Foreskin fibroblast (primary cell): ENCODE measurements at places on chromosomes 3 and 15.

DNA sequence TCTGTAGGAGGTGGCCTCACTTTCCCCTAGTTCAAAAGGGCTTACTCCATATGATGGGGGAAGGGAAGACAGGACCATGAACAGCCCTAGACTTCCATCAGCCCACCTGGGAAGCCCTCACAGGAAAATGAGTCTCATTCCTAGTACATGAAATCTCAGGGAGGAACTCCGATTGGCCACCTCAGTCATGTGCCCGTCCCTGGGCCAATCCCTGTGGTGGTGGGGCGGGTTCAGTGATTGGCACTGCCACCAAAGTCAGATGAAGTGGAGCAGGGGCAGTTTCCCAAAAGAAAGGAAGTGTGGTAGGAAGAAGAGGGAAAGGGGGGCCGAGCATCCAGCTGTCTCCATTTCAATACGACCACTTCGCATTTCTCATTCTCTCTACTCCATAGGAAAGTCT is 25.9 kb upstream of the GP9 start:
- no peak for DNase-seq

GRCh38 chr3:8885536-8886316 is 77.5 kb downstream of the RAD18 start:
- no peak for DNase-seq

DNA sequence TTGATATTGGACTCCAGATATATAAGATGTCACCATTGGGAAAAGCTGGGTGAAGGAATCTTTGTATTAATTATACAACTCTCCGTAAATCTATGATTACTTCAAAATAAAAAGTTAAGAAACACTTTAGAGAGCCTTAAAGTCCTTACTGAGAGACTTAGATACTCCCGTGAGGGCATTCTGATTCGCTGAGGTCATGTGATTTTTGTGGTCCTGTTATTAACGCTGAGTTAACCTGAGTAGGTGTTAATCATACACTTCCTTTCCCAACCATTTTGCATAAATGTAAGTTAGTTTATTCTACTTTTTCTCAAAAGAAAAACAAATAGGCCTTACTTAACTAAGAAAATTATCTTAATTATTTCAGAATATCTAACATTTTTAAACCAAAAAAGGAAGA is 67.1 kb upstream of the LMOD3 start:
- DNase-seq, result no peak

- DNase-seq, result no peak
Measured at GRCh38 chr15:43867096-43867495, 40.3 kb downstream of the WDR76 start.

- no peak for DNase-seq
Measured at GRCh38 chr3:72761410-72761809, 86.8 kb downstream of the SHQ1 start.

DNA sequence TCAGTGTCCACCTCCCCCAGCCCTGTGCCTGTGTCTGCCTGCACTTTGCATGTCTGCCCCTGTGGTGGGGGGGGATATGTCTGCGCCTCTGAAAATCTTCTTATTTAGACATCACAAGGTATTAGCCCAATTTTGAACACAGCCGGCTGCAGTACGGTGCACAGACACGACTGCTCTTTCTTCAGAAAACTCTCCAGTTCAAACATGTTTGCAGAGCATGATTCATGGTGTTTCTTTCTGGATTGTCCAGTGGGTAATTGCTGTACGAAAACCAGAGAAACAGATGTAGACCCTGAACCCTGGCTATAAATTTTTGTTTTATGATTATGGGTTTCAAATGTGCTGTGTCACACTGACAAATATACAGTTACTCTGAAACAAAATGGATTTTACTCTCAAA is 3.4 kb upstream of the RARB start:
- DNase-seq, result peak; percentile 36

DNA sequence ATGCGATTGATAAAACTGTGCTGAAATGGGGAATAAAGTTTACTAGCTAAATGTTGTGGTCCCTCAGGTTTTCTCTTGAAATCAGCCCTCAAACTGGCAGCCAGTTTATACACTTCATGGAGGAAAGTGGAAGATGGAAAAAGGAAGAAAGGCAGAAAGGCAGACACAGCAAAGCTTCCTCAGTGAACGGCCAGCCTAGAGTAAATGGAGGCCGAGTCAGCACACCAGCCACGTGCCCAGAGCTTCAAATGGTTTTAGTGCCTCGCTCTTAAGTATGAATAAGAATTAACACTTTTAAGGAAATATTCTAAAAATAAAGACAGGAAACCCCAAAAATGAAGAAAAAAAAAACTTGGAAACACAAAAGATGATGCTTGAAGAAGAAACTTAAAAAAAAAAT is 48.3 kb downstream of the GNB4 start:
- no peak for DNase-seq

DNA sequence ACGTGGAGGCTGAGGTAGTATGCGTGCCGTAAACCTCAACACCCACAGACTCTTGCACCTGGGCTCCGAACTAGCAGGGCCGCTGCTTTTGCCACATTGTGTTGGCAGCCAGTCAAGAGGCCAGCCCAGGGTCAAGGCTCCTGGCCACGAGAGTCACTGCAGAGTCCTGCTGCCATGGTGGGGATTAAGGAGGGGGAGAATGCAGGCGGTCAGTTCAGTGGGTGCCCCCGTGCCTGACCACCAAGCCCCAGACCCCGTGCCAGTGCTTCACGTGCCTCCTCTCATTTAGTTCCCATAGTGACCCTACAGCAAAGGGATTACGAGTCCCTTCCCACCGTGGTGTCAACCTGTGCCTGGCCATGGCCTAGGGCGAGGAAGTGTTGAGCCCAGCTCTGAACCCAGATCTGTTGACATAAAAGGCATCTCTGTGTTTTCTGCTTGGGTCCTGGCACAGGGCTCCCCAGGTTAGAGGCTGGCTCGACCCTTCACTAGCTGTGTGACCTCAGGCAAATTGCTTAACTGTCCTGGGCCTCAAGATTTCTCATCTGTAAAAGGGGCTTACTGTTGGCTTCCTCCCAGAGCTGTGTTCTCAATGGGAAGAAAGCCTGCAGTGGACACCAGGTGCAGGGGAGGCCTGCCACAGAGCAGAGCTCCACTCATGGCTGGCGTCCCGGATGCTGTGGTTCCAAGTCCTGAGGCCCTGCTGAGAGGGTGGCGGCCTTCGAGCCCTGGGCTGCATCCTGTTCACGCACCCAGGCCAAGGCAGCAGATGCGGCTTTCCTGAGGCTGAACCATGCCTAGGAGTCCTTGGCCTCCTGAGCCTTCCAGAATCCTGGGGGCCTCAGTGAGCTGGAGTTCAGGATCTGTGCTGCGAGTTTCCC is 32.8 kb downstream of the FBLN2 start:
- peak; percentile 41 for DNase-seq

DNA sequence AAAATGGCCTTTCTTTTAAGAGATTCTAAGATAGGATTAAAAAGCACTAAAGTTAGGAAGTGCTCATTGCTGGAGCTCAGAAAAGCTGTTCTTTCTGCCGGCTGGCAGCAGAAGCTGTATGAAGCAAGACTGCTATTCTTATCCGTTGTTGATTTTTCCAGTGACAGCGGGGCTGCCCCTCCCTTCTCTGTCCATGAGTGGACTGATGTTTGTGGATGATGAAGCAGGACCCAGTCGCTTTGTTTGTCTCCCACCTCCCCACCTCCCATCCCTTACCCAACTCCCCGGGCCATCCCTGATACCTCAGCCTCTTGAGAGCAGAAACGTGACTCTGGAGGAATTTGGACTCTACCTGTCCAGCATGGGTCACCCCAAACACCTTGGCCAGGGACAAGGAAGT is 10.3 kb upstream of the MUSTN1 start:
- peak; percentile 47 for DNase-seq

- DNase-seq, result no peak
Measured at GRCh38 chr15:39682366-39682765, 100.3 kb downstream of the FSIP1 start.

DNA sequence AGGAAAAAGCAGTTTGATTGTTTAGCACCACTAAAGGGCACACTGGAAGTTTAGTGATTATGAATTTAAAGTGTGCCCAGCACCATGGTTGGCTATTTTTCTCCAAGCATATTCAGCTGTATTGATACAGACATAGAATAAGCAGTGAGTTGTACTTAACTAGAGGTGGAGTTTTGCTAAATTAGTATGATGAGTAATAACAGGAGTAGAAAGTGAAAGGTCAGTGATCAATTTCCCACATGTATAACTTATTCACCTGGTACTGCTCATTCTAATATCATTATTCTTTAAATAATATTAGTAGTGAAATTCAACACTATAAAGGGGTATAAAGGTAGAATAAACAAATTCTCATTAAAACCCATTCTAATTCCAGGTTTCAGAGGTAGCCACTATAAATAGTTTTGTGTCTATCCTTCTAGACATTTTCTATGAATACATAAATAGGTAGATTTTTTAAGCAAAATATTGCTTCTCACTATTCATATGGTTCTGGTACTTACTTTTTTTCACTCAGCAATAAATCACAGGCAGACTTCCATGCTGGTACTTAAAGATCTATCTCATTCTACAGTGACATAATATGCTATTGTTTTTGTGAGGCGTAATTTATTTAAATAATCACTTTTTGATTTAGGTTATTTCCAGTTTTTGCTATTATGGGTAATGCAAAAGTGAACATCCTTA is 732.9 kb downstream of the VGLL3 start:
- no peak for DNase-seq

- DNase-seq, result no peak
Measured at GRCh38 chr15:72136170-72137051, 18.2 kb downstream of the SENP8 start.

DNA sequence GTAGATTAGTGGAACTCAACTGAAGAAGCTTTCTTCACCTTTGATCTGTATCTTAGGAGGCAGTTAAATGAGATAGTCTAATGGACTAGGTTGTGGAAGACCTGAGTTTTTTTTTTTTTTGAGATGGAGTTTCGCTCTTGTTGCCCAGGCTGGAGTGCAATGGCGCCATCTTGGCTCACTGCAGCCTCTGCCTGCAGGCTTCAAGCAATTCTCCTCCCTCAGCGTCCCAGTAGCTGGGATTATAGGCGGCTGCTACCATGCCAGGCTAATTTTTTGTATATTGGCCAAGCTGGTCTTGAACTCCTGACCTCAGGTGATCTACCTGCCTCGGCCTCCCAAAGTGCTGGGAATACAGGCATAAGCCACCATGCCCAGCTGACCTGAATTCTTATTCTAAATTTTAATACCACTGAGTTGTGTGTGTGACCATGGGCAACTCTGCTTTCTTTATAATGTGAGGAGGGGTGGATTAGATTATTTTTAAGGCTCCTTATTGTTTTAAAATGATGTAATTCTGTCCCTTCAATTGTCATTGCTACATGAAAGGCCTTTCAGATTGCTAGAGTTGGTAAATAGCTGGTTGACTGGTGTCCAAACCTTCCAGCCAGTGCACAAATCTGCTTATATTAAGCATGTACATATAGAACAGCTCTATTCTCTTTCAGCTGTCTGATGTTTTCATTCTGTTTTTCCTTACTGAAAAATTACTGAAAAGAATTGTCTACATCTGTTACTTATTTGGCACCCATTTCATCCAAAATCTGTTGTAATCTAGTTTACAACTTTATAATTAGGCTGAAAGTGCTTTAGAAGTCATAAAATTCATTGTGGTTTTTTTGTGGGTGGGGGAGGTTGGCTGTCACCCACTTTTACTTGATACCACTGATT is 2.3 kb downstream of the LNP1 start:
- DNase-seq, result peak; percentile 38
